Mesenchymal stem cell (in vitro differentiated cells and primary cell): ENCODE measurements at places on chromosomes 2 and 18.

GRCh38 chr18:67583621-67584020 lies 67.1 kb upstream of the DSEL start:
- DNase-seq: no peak

GRCh38 chr18:7593218-7593819 lies 26.2 kb downstream of the PTPRM start:
- DNase-seq: no peak

- DNase-seq: no peak
Measured at GRCh38 chr2:121501554-121501953, 29.1 kb upstream of the RNU4ATAC start.

GRCh38 chr2:3823748-3824147 lies 120.4 kb downstream of the DCDC2C start:
- no peak for DNase-seq

GRCh38 chr2:147888680-147889079 lies 43.9 kb downstream of the ACVR2A start:
- no peak for DNase-seq

- DNase-seq: peak; percentile 38
Measured at GRCh38 chr2:195532628-195533271, 124.3 kb upstream of the SLC39A10 start.

DNA sequence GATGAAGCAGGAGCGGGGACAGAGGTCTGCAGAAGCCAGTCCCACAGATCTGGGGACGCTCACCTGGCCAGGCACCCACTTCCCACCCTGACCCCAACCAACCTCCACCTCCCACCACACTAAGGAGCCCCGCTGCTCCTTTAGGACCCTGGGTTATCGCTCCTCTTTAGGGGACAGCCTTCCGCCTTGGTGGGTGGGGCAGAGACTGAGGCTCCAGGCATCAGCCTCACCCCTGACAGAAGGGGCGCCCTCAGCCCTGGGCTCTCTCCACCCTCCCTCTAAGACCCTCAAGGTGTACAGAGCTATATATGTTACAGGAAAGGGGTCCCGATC lies 33.5 kb upstream of the SLC66A3 start:
- no peak for DNase-seq

- DNase-seq: peak; percentile 22
Measured at GRCh38 chr18:28412521-28412920, 235.6 kb upstream of the CDH2 start.

- no peak for DNase-seq
Measured at GRCh38 chr2:182646763-182647498, 69.1 kb upstream of the DNAJC10 start.

DNA sequence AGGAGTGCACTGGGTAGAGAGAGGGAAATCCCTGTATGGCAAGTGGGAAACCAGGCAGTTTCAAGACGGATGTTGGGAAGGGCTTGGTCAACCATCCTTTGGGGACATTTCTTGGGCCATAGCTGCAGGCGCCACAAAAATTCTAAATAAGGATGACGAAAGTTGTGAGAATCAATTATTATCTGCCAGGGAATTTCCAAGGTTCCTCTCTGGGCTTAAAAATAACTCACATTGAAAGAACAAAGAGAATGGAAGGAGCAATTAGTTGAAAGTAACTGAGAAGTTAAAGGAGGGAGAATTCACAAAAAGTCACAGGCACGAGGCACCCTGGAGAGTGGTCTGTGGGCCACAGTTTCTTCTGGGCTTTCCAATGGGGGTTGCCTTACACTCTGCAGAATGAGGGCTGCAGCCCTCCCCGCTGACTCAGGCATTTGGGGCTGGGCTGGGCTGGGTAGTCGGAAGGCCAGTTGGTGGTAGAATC lies 195.7 kb downstream of the SMAD7 start:
- no peak for DNase-seq

DNA sequence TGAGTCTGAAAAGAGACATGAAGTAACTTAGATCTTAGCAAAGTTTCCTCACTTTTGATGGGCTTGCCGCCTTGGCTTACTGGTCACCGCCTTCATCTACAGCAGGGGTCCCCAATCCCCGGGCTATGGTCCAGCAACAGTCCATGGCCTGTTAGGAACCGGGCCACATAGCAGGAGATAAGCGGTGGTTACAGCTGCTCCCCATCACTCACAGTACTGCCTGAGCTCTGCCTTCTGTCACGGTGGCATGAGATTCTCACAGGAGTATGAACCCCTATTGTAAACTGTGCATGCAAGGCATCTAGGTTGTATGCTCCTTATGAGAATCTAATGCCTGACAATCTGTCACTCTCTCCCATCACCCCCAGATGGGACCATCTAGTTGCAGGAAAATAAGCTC lies 72.9 kb downstream of the BIN1 start:
- DNase-seq: peak; percentile 42

- DNase-seq: peak; percentile 49
Measured at GRCh38 chr2:14634489-14635390, 2.2 kb downstream of the LRATD1 start.
